ENCODE measurements at places on chromosomes 3 and 15.

- no peak for DNase-seq
These were observed 189.7 kb downstream of the CDIN1 start for GRCh38 chr15:36769098-36769497.

DNA sequence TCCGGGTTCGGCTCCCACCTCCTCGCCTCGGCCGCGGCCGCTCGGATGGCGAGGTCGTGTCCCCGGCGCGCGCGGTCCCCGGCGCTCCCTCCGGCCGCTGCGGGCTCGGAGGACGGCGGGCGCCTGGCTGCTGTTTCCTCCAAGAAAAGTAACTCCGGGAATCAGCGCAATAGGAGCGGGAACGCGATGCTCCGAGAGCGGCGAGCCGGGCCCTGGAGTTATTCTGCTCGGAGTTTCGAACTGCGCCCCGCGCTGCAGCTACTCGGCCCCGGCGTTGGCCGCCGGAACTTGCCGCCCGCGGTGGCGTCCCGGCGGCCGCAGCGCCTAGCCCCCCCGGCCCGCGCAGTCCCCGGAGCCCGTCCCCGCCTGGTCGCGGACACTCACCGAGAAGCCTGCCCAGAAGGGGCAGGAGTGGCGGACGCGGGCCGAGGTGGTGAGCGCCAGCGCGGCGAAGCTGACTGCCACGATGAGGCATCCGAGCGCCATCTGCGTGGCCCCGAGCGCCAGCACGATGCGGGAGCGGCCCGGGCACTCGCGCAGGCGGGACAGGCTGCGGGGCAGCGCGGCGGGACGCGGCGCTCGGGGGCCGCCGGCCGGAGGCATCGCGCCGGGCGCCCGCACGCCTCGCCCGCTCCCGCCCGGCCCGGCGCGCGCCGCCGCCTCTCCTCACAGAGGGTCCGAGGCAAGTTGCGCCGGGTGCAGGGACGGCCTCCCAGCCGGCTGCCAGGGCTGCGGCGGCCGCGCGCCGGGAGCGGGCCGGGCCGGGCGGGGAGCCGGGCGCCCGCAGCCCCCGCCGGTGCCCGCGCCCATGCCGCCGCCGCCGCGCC lies 251.9 kb downstream of the TJP1 start:
- DNase-seq: no peak

- no peak for DNase-seq
These were observed 20.2 kb downstream of the SIN3A start for GRCh38 chr15:75431270-75431669.

DNA sequence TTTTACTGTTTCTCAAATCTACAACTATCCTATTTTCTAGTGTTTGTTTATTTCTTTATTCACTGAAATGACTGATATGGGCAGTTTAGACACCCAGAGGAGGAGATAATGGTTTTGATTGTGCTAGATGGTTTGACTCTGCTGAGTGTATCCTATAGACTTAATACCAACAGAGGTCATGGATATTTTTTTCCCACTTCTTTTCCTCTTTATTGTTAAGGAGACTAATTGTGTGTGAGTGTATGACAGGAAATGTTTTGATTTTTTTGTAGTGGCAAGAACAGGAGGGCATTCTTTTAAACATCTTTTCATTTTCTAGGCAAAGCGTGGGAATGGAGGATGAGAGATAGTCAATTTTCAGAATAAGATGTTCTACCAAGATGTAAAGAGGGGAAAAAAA lies 223.5 kb downstream of the CHST2 start:
- DNase-seq: no peak

GRCh38 chr3:170397685-170398084 lies 21.0 kb upstream of the CLDN11 start:
- no peak for DNase-seq
